ENCODE measurements at places on chromosomes 7 and 10.

- DNase-seq = no peak
Measured at GRCh38 chr7:595621-596010, 76.0 kb upstream of the PDGFA start.

GRCh38 chr10:88399240-88399639, 183.9 kb downstream of the RNLS start:
- no peak for DNase-seq

DNA sequence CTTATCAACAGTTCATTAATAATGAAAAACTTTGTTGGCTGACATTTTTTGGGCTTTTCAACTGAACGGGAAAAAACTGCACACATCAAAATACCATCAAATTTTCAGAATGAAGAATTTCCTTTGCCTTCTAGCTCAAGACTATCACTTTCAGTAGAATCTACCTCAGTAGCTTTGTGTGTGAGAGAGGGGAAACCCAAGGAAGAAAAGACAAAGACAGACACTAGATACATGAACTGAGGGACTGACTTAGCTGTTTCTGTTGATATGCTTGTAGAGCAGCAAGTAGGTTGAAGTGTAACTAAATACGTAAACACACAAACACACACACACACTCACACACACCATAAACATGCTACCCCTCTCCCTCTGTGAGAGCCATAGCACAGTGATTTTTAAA, 257.1 kb downstream of the CDK14 start:
- DNase-seq = no peak

DNA sequence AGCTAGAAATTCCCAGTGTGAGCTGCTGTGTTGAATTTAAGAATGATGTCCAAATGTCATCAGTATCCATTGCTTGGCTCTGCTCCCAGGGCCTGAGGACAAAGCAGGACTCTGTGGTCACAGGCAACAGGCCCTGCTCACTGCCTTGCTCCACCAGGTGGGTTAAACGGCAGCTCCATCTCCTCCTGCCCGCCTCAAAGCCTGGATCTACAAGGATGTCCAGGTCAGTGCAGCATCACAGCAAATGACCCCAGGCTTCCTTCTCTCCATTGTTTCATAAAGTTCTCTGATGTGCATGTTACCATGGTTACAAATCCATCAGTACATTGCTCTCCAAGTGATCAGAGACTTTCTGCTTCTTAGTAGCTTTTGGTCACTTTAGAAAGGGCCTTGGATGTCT, 322.0 kb upstream of the ZNF32 start:
- no peak for DNase-seq

DNA sequence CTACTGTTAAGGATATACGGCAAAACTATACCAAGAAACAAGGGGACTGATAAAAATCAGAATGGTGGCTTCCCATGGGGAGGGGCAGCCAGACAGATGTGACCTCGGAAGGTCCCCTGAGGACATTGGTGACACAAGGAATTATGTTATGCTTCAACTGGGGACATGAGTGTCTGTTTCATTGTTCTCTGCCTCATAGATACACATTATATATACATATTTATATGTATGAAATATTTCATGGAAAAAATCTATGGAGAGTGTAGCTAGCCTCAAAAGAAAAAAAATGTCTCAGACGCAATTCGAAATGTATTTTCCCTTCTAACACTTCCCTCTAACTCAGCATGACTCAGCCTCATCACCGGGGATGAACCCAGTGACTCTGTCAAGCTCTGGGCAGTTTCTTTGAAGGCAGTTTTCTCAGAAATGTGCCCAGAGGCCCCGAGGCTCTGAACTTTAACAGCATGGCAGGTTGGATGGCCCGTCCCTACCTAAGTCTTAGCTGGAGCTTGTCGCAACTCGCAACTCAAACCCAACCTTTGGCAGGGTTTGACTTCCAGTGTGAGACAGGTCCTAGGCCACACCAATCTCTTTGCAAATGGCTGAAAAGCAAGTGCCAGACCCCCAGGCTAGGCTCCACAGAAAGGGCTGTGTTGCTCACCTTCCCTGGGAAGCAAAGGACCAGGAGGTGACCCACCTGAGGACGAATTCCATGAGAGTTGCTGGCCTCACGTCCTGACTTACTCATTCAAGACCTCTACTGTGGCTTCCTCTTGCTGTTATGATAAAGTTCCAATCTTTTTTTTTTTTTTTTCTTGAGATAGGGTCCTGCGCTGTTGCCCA, 86.9 kb downstream of the CARD11 start:
- DNase-seq = no peak

DNA sequence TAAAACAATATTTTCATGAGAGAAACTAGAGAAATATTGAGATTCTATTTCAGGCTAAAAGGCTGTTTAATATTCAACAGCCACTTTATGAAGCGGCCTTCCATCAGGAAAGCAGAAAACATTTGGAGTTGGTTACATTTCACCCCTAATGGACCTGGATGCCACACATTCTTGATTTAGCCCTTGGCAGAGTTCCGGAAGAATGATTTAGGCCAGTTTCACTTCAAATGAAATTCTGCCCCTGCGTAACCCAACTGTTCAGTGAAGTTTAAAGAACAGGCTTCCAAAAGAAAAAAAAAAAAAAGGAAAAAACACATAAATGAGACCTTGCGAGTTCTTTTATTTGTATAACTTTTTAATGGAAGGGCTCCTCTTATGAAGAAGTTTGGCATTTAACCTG, 239.2 kb upstream of the AKR1E2 start:
- no peak for DNase-seq

GRCh38 chr10:131112691-131113090, 198.8 kb downstream of the TCERG1L start:
- DNase-seq = no peak

- DNase-seq = no peak
Measured at GRCh38 chr10:6535156-6535764, 44.8 kb downstream of the PRKCQ start.

DNA sequence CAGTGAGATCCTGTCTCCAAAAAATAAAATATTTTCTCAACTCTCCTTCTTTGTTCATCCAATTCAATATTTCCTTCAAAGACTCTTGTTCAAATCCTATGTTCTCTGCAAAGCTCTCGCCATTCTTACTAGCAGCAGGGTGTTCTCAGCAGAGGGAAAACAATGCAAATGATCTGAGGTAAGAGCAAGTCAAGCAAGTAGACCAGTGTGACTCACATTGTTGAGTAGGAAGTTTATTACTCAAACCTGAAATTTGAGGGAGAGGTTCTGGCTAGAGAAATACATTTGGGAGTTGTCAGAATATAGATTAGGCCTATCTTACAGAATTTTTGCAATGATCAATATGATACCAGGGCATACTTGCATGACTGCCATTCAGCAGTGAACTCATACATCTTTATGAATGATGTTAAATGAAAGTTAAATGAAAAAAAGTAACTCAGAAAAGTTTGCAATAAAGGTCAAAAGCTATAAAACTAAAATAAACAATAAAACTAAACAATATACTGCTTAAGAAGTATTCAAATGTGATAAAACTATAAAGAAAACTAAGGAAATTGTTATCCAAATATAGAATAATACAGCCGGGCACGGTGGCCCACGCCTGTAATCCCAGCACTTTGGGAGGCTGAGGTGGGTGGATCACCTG, 5.8 kb downstream of the IDE start:
- no peak for DNase-seq

- DNase-seq = no peak
Measured at GRCh38 chr7:140810830-140811556, 113.7 kb downstream of the BRAF start.

DNA sequence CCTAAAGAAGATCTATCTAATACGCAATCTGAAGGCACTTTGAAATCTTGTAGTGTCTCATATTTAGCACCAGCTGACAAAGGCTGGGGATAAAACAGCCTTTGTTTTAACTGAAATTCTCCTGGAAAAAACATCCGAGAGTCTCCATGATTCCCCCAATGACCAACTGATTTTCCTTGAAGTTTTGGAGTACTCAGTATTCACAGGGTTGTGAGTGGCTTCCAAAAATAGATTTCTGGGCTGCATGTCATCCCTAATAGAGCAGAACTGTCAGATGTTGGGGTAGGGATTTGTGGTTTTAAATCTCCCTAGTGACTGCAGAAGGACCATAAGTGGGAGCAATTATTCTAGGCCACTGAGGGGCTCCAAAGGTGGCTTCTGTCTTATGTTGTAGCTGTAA, 206.4 kb downstream of the TAX1BP1 start:
- no peak for DNase-seq

GRCh38 chr10:59876695-59877094, 29.7 kb downstream of the CCDC6 start:
- DNase-seq = no peak

DNA sequence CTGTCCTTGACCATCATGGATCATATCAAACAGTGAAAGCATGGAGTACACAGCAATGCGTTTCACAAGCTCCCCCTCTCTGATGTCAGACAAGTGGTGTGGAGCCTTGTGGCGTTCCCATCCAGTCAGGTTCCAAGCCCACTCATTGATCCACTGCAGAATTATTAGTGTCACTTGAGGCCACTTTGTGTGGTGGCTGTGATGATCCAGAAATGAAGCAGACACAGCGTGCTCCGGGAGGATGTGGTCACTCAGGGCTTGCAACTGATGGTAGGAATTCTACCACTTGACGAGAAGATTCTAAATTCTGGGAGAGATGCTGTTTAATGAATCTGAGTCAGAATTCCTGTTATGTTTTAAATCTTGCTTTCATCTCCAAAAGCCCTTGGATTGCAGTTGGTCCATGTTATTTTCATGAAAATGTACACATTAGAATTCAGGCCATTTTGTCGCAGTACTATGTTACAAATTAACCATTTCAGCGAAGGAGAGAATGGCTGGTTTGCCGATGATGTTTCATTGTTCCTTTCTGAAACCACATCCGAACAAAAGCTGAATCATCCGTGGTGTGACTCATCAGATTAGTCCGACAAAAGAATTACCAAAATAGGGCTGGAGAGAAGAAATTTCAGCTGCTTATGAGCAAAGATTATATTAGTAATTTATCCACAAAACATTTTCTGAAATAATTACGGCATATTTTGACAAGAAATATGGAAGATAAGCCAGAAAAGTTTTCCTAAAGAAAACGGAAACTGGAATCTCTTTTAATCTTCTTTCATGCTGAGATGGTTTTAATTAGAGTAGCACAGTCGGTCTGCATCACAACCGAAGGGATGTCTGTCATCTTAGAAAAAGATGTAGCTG, 48.1 kb downstream of the INSYN2A start:
- no peak for DNase-seq

- no peak for DNase-seq
Measured at GRCh38 chr10:126459878-126460481, 71.7 kb upstream of the ADAM12 start.

- DNase-seq = no peak
Measured at GRCh38 chr10:58642283-58642682, 129.6 kb downstream of the BICC1 start.

DNA sequence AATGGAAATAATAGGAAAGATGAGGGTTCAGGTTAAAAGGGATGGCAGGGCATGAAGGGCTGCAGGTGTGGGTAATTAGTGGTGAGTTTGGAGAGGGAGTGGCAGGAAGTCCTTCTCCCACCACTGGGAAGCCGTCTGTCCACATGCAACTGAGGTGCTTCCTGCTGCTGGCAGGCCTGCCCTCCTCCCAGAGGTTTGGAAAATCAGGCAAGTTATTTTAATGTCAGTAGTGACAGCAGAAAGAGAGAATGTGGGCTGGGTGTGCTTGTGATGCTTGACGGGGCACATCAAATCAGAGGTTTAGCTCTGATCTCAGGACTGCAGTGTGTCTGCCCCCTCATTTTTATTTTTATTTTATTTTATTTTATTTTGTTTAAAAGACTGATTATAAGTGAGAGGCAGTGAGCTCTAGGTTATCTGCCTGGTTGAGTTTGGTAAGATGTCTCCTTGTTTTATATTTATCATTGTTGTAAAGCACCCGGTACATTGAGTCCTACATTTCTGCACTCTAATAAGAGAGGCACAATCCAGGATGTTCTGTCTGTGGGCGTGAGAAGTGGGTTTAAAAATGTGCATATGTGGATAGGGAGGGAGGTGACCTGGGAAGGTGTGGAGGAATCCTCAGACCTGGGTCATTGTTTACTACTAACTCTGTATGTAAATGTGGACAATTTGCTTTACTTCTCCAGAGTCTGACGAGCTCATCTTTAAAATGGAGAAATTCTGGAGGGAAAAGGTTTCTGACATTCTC, 504.4 kb downstream of the LRMDA start:
- no peak for DNase-seq

- DNase-seq = no peak
Measured at GRCh38 chr10:33986515-33986914, 652.0 kb upstream of the NRP1 start.

- no peak for DNase-seq
Measured at GRCh38 chr7:92731335-92732063, 104.9 kb downstream of the CDK6 start.

- DNase-seq = no peak
Measured at GRCh38 chr7:123494193-123494796, 40.1 kb downstream of the IQUB start.

- no peak for DNase-seq
Measured at GRCh38 chr7:38574086-38574485, 57.1 kb downstream of the AMPH start.

DNA sequence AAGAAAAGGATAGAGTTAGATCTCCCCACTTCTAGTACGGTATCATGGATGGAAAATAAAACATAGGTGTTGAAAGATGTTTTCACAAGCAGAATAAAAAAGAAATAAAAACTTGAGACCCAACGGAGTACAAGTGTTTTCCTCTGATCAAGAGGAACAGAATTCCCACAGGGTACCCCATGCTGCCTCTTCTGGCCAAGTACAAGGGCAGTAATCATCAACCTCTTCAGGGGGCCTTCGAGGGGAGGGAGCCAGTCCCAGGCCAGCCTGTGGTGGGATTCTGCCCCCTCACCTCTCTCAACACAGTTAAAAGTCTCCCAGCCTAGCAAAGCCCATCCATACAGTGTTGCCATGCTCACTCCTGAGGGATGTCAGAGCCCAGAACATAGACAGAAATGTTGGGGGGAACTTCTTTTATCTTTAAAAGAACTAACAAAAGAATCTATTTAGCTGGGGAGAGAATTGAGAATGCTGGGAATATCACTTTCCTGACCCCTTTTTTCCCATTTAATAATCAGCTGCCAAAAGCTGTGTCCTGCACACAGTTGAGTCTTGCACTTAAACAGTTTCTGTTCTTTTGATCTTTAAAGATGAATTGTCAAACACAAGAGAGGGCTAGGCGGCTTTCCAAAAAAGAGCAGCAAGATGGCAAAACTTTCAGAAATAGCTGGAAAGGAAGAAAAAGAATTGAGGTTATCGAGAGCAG, 101.7 kb downstream of the PTN start:
- DNase-seq = no peak

GRCh38 chr7:6092953-6093354, 61.8 kb downstream of the ANKRD61 start:
- DNase-seq = no peak

DNA sequence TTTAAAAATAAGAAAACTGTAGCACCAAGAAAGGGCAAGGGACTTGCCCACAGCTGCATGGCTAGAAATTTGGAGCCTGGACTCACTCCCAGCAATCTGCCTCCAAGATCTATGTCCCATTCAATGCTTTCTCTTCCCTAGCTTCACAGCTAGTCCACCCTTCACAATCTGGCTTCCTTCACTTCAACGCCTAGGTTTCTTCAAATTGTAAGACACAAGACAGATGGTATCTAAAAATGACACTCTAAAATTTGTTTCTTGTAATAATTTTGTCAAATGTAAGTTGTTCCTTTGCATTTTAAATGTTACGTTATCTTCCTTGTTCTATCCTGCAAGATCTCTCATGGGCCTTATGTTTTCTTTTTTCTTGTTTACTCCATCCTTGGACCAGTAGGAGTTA, 48.6 kb downstream of the CTTNBP2 start:
- no peak for DNase-seq
